RKO (cell line): ENCODE measurements at places on chromosomes 6 and 20.

GRCh38 chr6:69390125-69390524 is 406.7 kb downstream of the LMBRD1 start:
- no peak for DNase-seq

- no peak for DNase-seq
Observed at GRCh38 chr20:62354031-62354808, 12.9 kb downstream of the LAMA5 start.

DNA sequence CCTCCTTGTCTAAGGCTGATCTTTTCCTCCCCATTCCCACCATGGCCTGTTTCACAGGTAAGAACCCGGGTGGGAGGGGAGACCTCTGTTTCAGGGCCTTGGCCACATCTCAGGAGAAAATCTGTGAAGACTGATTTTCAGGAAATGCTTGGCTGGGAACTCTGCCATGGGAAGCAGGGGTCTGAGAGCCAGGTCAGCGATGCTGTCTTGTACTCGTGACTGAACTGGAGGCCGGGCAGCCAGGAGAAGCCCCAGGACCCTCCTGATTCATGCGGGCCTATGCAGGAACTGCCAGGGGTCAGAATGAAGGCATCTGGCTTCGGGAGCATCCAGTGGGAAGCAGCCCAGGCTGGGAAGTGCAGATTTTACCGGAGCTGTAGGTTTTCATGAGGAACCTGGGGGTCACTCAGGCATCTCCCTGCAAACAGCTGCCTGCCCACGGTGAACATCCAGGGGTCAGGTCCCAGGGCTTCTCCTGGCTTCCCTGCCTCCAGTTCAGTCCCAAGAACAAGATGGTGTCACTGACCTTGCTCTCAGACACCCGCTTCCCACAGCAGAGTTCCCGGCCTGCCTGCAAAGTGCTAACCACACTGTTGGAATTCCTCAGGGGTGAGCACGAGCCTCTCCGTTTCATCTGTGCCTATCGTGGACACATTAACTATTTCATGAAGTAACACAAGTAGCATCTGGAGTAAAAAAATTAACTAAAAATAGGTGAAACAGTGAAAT is 90.2 kb upstream of the SULF2 start:
- no peak for DNase-seq

DNA sequence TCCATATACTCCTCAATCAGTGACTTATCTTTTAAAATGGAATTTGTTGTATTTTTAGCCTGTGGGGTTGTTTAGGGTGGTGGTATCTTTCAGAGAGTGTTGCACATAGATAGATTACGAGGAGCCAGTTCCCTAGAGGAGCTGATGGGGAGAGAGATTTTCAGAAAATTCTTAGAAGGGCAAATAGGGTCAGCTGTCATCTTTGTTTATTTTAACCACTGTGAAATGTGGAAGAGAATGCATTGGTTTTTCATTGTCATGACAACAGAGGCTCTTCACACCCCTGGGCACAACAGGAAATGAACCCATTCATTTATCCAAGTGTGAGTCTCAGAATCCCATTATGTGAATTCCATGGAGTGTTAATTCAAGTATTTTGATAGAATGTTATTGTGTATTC is 188.4 kb downstream of the JARID2 start:
- DNase-seq, result no peak

DNA sequence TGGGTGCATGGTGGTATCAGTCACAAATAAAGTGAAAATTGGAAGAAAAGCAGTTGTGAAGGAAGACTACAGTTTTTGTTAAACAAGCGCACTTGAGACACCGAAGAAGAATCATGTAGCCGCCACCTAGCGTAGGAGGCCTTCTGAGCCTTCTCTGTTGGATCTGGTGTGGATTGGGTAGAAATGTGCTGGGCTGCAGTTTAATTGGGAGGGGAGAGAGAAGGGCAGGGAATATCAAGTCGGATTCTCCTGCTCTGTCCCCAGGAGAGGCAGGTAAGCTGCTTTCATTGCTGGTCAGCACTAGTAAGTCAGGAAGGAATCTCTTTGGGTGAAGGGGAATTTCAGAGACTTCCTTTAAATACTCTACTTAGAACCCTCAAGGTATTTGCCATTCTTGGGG is 1.2 kb upstream of the FABP7 start:
- no peak for DNase-seq

DNA sequence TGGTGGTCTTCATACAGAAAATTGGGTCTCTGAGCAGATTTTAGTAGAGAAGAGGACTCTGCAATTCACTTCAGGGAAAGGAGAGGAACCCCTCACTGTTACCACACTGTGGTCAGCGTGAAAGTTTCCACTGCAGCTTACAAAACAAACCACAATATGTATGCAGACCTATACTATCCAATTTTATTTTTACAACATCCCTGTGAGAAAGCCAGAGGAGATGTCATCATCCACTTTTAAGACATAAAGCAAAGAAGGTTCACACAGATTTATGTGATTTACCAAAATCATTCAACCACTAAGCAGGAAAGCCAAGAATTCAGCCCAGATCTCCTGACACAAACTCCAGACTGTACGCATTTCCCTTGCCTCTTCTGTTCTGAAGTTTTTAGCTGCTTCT is 442.4 kb downstream of the FRK start:
- DNase-seq, result no peak
